Osteocyte (in vitro differentiated cells): ENCODE measurements at places on chromosomes 6 and 20. TPM values are rescaled to one million over a fixed set of nuclear protein-coding genes. Genes with fewer than 3 reads are reported as not detected.

GRCh38 chr6:21201637-21202350, 391.8 kb upstream of the SOX4 start:
- no peak for DNase-seq
- H3K4me3 ChIP-seq, result no peak overlapping the region
- no peak overlapping the region for H3K27ac ChIP-seq
- peaks cover 4% of the 10 kb centered on the region for H3K4me1 ChIP-seq
- H3K36me3 ChIP-seq, result peaks cover 7% of the 10 kb centered on the region
- no peaks in the 10 kb centered on the region for H3K27me3 ChIP-seq

- DNase-seq, result no peak
- H3K27me3 ChIP-seq, result no peaks in the 10 kb centered on the region
- H3K36me3 ChIP-seq, result no peaks in the 10 kb centered on the region
These were observed 246.2 kb upstream of the NRSN1 start for GRCh38 chr6:23879816-23880215.

GRCh38 chr20:24643731-24644626, 174.6 kb downstream of the SYNDIG1 start:
- no peaks in the 10 kb centered on the region for H3K36me3 ChIP-seq
- no peaks in the 10 kb centered on the region for H3K4me1 ChIP-seq
- H3K27ac ChIP-seq, result no peak overlapping the region
- H3K4me3 ChIP-seq, result no peak overlapping the region
- no peak for DNase-seq

DNA sequence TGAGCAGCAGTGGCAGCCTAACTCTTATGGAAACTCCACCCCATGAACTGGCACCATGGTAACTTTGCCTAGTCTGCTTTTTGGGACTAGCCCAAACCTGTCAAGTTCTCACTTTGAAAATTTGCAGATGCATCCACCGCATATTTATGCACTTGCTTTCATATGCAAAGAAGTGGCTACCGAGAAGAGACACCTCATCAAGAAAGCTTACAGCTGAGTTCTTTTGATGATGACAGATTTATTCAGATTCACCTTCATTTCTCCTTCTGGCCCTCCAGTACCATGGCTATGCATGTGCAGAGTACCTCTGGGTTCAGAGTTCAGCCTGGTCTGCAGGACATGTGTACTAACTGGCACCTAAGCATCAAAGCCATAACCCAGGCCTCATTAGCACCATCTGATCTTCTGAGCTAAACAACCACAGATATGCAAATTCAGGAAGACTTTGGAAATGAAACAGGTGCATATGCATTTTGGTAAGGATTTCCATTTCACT, 154.3 kb upstream of the TENT5A start:
- H3K27ac ChIP-seq, result no peak overlapping the region
- H3K4me1 ChIP-seq, result peaks cover 10% of the 10 kb centered on the region
- H3K4me3 ChIP-seq, result no peak overlapping the region
- no peaks in the 10 kb centered on the region for H3K36me3 ChIP-seq

DNA sequence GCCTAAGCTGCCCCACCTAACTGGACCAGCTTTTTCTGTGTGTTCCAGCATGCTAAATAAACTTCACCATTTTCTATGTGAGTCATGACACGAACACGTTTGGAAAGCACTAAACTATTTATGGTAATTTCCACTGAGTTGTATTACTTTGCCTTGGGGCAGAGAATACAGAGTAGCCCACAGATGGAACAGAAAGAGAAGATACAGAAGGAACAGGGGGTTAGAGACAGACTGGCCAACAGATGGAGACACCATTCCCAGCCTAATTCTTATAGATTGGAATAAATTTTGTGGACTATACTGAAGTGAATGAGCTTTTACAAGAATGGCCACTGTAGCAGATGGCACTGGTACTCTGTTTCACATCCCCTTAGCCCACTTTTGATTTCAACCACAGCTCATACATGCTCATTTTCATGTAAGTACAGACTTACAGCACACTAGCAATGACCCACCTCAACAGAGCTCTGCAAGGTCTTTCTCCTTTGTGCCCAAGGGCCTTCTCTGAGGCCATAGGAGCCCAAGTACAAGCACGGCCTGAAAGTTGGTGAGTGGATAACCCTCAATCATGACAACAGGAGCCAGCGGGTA, 13.1 kb upstream of the NT5DC1 start:
- DNase-seq, result no peak
- H3K4me3 ChIP-seq, result no peak overlapping the region
- peaks cover 14% of the 10 kb centered on the region for H3K4me1 ChIP-seq

DNA sequence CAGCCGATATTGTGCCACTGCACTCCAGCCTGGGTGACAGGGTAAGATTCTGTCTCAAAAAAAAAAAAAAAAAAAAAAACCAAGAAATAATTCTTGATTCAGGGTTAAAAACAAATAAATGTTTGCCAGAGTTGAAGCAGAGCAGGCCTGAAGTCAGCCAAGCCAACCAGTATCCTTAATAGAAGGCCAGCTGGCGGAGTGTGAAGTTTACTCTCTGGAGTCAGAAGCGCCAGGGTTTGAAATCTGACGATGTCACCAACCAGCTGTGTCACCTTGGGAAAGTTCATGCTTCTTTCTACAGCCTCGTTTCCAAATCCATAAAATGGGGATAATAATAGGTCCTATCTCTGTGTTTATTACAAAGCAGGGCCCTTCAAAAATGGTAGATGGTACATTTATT, 73.0 kb upstream of the ENPP5 start:
- DNase-seq, result no peak
- H3K27me3 ChIP-seq, result no peaks in the 10 kb centered on the region
- no peak overlapping the region for H3K27ac ChIP-seq

GRCh38 chr20:35134472-35134871, 12.7 kb downstream of the EDEM2 start:
- peaks cover 36% of the 10 kb centered on the region for H3K36me3 ChIP-seq
- no peak overlapping the region for H3K4me3 ChIP-seq
- H3K4me1 ChIP-seq, result peaks cover 2% of the 10 kb centered on the region
- no peaks in the 10 kb centered on the region for H3K27me3 ChIP-seq

GRCh38 chr6:160358225-160359119, 10.3 kb downstream of the SLC22A3 start:
- no peak for DNase-seq
- H3K36me3 ChIP-seq, result no peaks in the 10 kb centered on the region
- no peak overlapping the region for H3K27ac ChIP-seq
- H3K27me3 ChIP-seq, result peaks cover 19% of the 10 kb centered on the region
- H3K4me1 ChIP-seq, result no peaks in the 10 kb centered on the region

FOXS1 gene
- total RNA-seq, result 11.8 and 13.6 TPM in 2 replicates

SEL1L2 gene
- not detected in 2 replicates for total RNA-seq

PRDM1 gene
- 0.29 TPM in 1 of 2 replicates, not detected in the other for total RNA-seq

ABHD16B gene
- not detected in 2 replicates for total RNA-seq
